ENCODE measurements at places on chromosomes 1 and 21.

- DNase-seq = no peak
Measured at GRCh38 chr1:228284148-228284495, 76.3 kb downstream of the OBSCN start.

- no peak for DNase-seq
Measured at GRCh38 chr1:110927484-110928075, 36.1 kb downstream of the LRIF1 start.

- no peak for DNase-seq
Measured at GRCh38 chr1:237760951-237761350, 129.8 kb downstream of the ZP4 start.

- DNase-seq = peak; percentile 75
Measured at GRCh38 chr1:209860293-209860881, 32.6 kb downstream of the UTP25 start.

DNA sequence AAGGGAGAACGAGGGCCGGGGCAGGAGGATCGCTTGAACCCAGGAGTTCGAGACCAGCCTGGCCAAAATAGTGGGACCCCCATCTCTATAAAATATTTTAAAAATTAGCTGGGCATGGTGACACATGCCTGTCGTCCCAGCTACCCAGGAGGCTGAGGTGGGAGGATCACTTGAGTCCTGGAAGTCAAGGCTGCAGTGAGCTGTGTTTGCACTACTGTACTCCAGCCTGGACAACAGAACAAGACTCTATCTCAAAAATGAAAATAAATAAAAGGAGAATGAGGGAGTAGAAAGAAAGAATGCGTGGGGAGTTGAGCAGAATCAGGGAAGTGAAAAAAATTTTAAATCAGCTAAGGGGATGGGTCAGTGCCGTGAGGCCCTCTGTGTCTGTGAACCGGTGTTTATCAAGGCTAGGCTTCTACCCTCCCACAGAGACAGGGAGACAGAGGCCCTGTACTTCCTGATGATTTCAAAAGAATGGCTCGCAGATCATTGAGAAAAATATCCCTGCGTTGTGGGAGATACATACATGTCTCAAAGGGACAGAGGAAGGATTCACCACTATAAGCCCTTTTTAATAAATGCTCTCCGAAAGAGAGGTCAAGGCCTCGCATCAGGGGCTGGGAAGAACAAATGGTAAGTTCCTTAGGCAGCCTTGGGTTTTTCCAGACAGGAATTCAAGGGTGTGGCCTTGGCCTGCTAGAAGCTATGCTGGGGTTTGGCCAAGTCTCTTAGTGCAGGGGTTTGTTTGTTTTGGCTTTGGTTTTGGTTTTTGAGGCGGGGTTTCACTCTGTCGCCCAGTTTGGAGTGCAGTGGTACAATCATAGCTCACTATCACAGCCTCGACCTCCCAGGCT, 20.7 kb downstream of the IL10RB start:
- no peak for DNase-seq

GRCh38 chr1:42439940-42440339, 15.9 kb downstream of the ZMYND12 start:
- DNase-seq = no peak

DNA sequence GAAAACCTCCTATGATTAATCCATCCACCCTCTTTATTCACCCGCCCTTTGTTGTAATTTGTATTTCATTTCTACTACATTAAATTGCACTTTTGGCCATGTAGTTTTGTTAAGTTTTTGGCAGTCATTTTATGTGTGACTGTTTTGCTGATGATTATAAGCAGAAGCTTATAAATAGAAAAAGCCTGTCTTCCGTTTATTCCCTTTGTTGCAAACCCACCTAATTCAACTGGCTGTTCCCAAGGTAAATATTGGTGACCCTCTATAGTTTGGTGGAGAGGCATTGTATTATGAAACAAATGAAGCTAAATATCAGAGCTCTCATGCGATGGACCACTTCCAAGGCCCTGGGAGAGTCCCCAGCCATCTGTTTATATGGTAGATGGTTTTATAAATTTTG, 36.7 kb upstream of the IGSF3 start:
- DNase-seq = no peak

DNA sequence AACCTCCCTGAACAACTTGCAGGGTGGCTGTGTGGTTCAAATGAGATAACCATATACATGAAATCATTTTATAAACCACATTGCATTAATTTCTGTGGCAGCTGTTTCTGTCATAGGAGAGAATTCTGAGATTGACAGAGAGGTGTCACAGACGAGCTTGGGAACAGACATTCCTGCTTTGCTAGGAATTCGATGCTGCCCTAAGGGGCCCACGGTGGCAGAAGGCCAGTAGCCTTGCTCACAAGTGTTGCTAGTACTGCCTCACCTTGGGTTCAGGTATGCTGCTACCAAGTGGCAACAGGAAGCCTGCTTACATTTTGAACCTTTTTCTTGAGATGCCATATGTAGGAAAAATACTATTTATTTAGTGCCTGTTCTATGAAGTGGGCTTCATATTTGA, 13.4 kb downstream of the KCNA10 start:
- no peak for DNase-seq

- DNase-seq = no peak
Measured at GRCh38 chr1:196607981-196608380, 259 bp downstream of the KCNT2 start.

Data from natural killer cell treated with Interleukin-12 subunit alpha and Interleukin-12 subunit beta and Interleukin-15 and Interleukin-18, amount 100 ng/mL, for 72 hours (primary cell).